Non-pigmented ciliary epithelial cell (primary cell): ENCODE measurements at places on chromosomes 5 and 9.

GRCh38 chr5:112239996-112240395 is 179.1 kb downstream of the EPB41L4A start:
- no peak for DNase-seq

GRCh38 chr9:124684169-124684568 is 86.9 kb downstream of the NR6A1 start:
- no peak for DNase-seq

GRCh38 chr9:29999645-30000044 is 2384.8 kb upstream of the ACO1 start:
- no peak for DNase-seq

DNA sequence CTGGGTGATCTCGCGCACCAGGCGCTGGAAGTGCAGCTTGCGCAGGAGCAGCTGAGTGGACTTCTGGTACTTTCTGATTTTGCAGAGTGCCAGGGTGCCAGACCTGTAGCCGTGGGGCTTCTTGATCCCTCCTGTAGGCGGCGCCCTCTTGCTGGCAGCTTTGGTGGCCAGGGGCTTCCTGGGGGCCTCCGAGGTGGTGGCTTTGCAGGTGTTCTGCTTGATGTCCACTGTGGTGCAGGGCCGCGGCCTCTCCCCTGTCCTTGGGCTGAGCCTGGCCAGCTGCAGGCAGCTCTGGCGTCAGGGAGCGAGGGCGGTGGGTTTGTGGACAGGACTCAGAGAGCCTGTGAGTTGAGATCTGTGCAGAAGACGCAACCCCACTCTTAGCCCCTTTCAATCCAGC is 36.1 kb downstream of the TAF11L14 start:
- DNase-seq: no peak

DNA sequence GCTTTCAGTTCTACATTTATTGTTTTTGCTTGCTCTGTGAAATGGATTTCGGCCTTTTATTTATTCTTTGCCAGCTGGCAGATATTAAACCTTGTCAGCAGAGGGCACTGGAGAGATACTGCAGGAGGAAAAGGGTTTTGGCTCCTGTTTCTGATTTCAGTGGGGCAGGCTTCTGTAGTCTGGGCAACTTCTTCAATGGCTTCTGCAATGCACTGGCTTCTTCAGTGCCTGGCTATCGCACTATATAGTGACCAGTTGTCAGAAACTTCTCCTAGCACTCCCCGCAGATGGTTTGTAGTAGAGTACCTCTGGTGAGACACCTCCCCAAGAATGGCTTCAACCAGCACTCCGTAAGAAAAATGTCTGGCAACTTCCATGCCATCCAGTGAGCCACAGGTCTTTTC is 3.2 kb upstream of the NFX1 start:
- peak; percentile 28 for DNase-seq

GRCh38 chr9:127846443-127847177 is 7.8 kb downstream of the ENG start:
- no peak for DNase-seq

DNA sequence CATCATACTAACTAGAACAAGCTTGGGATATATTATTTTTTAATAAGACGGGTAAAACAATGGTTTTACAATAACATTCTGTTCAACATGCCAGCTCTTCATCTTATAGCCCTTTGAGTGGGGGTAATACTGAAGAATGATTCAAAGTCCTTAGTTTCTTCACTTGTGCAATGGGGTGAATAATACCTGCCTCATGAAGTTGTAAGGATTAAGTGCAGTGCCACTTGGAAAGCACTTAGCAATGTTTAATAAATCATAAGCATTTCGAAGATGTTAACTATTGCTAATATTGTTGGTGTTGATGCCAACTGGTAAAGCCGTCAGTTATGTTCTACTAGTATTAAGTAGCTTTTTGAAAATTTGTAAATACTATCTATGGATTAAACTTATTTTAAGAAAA is 38.0 kb downstream of the TNPO1 start:
- no peak for DNase-seq

DNA sequence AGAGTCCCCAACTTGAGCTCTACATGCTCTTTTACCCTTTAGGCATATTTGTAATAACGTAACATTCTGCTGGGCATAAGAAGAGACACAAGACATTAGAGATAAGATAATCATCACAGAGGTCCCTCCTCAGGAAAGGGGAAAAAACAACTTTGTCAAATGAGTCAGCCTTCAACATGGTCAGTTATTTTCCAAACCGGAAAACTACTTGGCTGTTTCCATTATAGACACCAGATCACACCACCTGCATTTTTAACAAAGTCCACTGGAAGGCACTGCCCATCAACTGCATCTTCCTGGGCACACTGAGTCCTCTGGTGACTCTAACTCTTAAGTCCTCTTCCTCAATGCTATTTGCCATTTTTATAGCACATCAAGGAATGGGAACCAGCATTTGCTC is 221.8 kb downstream of the FAM114A2 start:
- DNase-seq: no peak

GRCh38 chr5:168947212-168947868 is 353.6 kb downstream of the SLIT3 start:
- DNase-seq: no peak

DNA sequence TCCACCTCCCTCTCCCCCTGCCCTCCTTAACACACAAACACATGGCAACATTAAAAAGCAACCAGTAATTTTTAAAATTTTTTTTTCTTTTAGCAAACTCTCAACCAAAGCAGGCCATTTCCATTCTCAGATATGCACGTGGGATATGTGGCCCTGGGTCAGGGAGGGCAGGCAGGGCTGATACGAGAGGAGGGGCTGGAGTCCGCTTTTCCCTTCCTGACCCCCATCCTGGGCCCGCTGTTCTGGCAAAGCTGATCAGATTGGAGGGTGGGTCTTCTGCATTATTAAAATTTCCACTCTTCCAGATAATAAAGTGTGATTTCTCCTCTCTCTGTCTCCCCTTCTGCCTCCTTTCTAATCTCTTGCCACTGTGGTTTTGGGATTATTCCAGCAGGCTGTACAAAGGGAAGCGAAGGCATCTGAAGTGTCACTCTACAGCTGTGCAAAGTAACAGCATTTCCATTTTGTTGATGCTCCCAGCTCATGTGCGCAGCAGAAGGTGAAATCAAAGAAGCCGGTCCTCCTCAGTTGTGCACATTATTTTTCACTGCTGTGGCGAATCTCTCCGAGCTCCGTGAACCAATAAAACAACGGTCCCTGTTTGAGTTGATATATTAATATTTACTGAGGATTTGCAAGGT is 12.0 kb downstream of the IRX1 start:
- DNase-seq: no peak

GRCh38 chr9:96302021-96302420 is at the start of gene HSD17B3:
TSS of gene HSD17B3 (minus strand) at chr9:96302176. CDS start at chr9:96302104, 72 bp downstream.
- no peak for DNase-seq

DNA sequence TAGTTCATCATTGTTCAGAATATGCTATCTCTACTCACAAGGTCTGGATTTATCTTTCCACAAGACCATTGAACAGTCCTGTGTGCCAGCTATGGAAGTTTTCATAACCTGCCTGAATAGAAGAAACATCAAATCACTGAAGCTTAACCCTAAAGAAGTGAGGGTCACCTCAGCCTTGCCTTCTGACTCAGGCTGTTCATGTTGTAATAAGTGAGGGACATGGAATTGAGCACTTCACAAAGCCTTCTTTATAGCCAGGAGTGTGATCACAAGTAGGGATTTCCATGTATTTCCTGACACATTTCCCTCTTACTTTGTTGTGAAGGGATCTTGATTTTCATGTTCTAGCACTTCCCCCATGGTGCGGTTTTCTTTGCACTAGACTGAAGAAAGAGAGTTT is 577.5 kb upstream of the WWC1 start:
- DNase-seq: no peak

DNA sequence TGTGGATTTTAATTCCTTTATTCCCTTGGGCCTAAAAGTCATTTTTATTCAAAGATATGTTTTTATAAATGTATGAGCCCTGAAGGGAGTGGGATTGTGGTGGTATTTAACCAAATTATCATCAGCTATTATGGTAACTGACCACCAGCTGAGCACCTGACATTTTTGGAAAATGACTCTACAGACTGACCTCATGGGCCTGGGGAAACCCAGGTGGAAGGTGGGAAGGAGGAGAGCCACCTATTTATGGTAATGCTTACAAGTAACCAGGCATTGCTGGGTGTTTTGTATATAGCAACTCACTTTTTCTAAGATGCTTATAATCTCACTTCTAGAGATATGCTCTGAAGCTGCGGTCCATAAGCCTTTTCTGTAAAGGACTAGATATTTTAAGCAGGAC is 22.3 kb upstream of the NFIB start:
- no peak for DNase-seq

DNA sequence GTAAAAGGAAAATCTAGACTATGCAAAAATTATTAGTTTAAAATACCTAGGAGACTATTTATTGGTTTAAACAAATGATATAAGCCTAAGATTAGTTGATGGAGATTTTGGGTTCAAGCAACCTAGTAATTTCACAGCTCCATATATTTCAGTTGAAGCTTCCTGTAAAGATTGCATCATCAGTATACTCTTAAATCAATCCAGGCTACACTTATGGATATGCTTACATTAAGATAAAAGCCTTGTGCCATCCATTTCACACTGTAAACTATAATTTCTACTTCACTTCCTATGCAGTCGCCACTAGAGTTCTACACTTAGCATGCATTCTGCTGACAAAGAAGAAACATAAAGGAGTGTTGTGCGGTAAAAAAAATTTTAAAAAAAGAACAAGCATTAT is 7.3 kb upstream of the LIX1 start:
- no peak for DNase-seq

DNA sequence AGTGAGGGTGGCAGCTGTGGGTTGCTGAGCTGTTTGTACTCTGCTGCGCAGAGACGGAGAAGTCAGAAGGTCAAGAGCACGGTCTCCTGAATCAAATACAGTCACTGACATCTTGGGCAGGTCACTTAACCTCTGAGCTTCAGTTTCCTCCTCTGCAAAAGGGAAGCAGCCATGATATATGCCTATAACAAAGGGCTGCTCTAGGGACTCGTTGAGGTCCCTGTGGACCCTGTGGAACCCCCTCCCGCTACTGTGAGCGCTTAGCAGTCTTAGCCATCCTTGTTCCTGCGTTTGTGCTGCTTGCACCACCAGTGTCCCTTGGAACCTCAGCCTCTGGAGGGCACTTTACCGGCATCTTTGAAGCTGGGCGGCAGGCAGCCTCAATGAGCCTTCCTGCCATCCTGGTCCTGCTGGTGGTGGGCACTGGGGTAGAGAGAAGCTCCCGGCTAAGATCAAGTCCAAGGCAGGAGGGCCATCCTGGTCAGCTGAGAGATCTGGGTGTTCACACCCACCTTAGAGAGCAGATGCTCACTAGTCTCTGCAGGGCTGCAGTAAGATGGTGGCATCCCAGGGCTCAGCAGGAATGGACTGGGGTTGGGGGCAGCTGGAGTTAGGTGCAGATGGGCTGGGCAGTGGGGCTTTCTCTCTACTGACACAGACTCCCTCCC is 8.7 kb downstream of the JADE2 start:
- DNase-seq: no peak

DNA sequence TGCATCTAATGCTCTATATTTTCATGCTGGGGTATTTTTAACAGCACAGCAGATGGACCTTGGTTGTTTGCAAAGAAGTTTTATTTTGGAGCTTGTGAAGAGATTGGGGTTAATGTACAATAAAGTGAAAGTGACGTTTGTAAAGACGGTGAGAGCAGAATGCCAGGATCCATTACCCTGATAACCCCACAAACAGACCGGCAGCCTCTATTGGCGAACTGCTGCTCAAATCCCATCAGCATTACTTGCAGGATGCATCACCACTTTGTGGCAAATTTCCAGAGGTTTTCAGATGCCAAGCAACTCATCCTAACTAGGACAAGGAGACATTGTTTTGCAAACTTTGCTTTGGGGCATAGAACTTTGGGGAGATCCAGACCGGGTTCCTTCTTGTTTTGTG is 383.3 kb upstream of the ZNF462 start:
- no peak for DNase-seq

- DNase-seq: no peak
Observed at GRCh38 chr5:68251804-68252522, 36.4 kb downstream of the PIK3R1 start.
